ENCODE measurements at places on chromosomes 6 and 20.

- no peak for DNase-seq
These were observed 40.9 kb downstream of the HTR1E start for GRCh38 chr6:86978251-86978650.

DNA sequence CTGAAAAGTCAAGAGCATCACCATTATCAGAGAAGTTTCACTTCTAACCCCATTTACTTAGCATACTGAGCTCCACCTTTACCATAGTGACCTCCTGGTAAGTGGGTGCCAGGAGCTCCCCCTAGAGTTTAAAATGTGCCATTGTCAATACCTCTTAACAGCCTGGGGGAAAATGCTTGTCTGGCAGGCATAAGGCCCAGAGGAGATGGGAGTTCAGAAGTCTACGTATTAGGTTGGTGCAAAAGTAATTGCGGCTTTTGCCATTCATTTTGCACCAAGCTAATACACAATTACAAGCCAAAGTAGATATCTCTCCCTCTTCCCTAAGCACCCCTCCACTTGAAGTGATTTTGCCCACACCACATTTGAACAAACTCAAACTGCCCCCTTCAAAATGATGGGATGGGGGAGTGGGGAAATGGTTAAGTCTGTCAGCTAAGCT, 919.0 kb downstream of the KIF16B start:
- DNase-seq, result peak; percentile 20

GRCh38 chr20:49399329-49399728, 83.1 kb downstream of the KCNB1 start:
- peak; percentile 53 for DNase-seq

DNA sequence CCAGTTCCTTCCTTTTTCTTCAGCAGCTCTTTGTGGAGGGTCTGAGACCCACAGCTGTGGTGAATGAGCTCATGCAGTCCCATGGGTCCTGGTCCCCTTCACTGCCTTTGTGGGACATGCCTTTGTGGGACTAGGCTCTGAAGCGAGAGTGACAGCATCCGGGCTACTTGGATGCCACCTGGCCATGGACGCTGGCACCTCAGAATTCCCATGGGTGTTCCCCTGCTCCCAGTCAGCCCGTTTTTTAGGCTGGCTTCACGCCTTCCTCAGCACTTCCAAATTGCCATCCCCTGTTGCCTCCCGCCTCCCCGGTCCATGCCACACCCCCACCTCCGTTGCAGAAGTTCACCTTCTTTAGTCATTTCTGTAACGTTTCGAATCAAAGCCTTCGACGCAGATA, 45.1 kb downstream of the RAMACL start:
- no peak for DNase-seq

GRCh38 chr6:113697632-113698410, 159.3 kb upstream of the MARCKS start:
- peak; percentile 43 for DNase-seq

DNA sequence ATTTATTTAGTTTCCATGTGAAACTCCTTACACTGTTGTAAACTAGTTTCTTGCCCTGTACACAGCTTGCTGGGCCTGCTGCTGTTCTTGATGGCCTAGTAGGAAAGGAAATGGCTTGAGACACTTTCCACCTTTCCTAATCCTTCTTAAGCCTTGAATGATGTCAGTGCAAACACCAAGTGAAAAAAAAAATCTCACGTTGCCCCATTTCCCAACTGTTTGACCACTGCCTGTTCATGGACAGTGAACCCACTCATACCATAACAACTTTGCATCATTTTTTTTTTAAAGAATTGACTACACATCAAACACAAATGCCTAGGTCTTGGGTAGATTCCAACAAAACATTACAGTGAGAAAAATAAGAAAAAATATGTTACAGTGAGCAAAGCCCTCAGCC, 653.6 kb upstream of the FLRT3 start:
- no peak for DNase-seq

DNA sequence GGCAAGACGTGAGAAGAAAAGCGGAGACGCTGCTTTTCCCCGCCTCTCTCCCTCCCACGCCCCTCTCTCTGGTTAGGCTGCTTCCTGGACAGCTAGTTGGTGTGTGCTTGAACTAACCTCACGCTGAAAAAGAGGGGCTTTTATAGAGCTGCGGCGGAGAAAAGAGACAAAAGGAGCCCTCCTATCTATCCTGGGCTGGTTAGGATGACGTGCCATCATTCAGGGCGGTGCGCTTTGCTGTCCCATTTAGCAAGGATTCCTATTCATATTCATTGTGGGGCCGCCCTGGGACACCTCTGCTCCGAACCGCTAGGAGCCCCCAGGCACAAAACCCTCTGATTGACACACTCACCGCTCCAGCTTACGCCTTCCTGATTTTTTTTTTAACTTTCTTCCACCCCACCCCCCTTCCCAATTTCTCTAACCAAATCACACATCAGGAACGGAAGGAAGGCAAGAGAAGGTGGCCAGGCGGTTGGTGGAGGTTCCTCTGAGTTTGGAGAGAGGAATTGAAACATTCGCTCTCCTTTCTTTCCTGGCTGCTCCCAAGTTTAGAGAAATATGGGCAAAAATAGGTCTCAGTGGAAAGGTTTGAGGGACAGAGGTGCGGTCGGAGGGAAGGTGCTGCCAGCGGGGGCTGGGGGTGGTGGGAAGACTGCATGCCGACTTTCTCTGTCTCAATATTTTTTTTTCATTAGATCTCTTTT, at the start of gene OLIG3:
Gene OLIG3 (minus strand): TSS at position 114 of the 707 bp plus-strand sequence. CDS start 224 bp downstream, outside the sequence.
- DNase-seq, result no peak

DNA sequence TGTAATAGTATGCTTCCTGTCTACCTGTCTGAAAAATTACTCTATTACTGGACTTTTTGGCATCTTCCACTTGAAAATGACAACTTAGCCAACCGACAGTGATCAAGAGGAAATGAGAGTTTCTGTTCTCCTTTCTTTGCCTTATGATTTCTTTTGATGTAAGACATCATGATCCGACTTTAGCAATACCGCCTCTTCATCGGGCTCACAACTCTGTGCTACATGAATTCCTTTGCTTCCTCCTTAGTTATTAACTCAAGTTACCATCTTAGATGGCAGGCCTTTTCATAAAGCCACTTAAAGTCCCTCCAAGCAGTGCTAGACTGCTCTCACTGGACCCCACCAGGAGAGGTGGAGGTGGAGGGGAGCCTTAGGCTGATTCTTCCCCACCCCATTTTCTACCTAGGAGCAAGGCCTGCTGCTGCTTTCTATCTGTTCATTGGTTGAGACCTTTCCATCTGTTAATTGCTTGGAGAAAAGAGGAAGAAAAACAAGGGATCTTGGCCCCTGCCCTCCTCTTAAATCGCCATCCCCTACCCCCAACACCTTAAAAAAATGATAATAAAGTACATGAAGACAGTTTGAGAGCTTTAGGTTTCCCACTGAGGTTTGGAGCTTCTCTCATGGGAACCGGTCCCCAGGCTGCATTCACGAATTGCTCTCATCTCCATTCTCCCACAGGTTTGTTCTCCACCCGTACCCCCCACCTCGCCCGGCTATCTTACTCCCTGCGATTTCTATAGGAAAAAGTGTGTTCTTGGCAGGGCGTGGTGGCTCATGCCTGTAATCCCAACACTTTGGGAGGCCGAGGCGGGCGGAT, 21.6 kb upstream of the MCM3 start:
- DNase-seq, result no peak

DNA sequence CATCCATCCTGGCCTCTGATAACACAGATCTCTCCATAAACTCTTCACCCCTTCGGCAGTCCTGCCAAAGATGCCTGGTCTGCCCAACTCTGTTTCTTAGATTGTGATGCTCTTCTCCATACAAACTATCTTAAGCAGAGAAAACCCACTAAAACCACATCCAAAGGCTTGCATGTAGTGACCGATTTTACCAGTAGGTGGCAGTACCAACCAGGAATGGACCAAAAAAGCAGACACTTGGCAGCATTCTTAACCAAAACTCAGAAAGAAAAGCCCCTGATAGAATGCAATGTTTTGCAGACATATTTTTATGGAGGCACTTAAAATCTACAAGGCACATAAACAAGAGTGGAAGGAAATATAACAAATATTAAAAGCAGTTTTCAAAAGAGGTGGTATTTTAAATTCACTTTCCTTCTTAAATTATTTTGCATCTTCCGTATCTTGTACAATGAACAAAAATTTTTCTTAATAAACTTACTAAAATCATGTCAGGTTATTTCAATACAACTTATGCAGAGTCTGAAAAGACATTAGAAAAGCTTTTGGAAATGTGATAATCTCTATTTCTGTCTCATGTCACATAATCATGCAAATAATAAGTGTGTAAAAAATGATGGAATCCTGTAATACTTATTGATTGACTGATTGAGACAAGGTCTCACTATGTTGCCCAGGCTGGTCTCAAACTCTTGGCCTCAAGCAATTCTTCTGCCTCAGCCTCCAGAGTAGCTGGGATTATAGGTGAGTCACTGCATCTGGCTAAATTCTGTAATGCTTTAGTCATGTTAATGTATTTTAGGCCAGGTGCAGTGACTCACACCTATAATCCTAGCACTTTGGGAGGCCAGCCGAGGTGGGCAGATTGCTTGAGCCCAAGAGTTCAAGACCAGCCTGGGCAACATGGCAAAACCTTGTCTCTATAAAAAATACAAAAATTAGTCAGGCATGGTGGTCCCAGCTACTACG, 29.4 kb downstream of the LRP11 start:
- peak; percentile 62 for DNase-seq

DNA sequence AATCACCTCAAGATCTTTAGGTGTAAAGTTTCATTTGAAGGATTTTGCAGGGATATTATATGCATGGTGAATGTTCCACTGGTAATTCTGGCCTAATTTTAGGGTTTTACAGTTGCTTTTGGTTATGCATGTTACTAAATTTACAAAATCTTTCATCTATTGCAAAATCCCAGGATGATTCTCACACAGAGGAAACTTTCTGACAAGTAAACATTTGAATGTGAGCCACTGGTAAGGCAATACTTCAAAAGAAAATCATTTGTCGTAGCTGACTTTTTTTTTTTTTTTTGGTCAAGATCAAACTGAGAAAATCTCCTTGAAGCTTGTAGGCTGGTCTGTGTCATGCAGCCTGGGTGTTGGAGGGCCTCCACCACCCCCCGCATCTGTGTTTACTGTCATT, 141.9 kb upstream of the EXOC2 start:
- DNase-seq, result no peak

DNA sequence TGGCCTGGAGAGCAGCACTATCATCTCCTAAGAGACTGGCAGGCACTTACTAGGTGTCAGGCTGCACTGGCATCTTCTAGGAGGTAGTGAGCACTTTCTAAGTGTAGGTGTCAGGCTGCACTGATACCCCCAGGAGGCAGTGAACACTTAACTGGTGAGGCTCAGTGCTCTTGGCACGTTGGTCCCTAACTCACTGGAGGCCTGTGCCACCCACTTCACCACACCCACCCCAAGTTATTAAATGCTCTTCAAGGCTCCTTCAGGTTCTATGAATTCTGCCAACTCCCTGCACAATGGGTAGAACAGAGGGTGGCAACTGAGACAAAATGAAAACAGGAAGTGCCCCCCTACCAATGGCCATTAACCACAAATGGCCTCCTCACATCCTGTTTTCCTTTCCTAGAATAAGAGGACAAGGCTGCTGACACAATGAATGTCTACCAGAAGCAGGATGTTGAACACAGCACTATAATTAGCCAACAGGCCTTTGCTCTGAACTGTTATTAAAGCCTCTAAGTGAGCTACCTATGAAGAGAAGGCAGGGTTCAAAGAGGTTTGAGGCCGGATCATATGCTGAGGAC, 29.4 kb downstream of the NCOA5 start:
- DNase-seq, result no peak

- peak; percentile 84 for DNase-seq
These were observed 56.0 kb upstream of the DDR1 start for GRCh38 chr6:30828027-30828962.

DNA sequence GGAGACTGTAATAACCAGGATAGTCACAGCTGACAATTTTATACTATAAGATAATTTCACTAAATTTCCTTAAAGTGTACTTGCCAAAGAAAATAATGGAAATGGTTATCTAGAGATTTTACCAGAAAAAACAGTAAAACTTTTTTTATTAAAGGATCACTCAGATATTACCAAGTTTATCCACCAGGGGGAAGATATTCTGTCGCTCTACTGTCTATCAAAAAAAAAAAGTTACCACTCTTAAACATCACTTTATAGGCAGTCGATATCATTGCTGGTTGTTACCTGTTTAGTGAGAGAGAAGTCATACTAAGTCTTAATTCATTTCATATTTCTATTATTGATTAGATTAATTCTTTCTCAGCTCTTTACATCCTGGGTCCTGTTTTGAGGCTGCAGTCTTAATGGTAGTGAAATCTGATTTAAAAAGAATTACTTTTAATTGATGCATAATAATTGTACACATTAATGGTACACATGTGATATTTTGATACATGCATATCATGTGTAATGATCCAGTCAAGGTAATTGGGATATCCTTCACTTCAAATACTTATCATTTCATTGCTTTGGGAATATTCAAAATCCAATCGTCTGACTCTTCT, 18.9 kb downstream of the L3MBTL3 start:
- no peak for DNase-seq

GRCh38 chr6:25144919-25145318, 134.3 kb upstream of the CARMIL1 start:
- DNase-seq, result no peak

DNA sequence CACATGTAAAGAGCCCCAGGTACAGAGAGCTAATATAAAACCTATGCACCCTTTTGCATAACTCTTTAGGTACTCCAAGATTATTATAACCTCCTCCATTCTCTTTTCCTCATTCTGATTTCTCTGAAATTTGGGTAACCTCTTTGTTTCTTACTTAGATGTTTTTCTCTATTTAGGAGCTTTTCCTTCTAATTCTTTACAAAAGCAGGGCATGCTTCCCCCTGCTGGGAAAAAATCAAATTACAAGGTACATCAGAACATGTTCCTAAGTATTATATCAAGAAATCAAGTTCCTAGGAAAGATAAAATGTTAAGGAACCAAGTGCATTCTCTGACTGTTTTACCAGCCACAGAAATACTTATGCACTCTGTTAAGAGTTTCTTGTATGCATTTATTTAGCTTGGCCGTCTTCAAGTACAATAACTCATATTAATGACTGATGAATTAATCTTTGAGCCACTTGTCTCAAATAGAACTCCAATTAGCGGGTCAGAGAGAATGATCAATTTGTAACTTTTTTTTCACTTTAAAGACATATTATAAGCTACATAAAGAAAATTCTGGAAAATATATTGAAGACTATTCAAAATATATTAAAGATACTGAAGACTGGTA, 2.1 kb downstream of the KHDRBS2 start:
- no peak for DNase-seq

- no peak for DNase-seq
These were observed 10.8 kb downstream of the JARID2 start for GRCh38 chr6:15256538-15257271.
